Thymus (tissue), 14 donors: ENCODE measurements at places on chromosomes 3 and 15. TPM values are rescaled to one million over a fixed set of nuclear protein-coding genes. Genes with fewer than 3 reads are reported as not detected.

DNA sequence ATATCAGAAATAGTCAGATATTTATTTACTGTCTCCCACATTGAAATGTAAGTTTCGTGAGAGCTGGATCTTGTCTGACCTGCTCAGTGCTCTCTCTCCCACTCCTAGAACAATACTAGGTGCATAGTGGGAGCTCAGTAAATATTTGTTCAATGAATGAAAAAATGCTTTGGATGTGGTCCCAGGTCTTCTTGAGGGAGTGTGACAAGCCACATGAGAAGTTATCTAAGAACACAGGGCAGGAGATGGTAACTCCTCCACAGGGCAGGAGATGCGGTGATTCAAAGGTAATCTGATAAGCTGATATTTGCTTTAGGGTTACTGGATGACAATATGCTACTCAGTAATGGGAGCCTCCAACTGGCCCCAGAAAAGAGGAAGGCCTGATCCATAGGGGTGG is 25.8 kb upstream of the PLA2G4E start:
- no peak overlapping the region for H3K4me3 ChIP-seq
- H3K4me1 ChIP-seq: no peaks in the 10 kb centered on the region
- H3K27me3 ChIP-seq: no peaks in the 10 kb centered on the region
- no peak overlapping the region for H3K27ac ChIP-seq
- DNase-seq: no peak

- H3K4me1 ChIP-seq: no peaks in the 10 kb centered on the region
- H3K27me3 ChIP-seq: no peaks in the 10 kb centered on the region
- no peak for DNase-seq
- H3K27ac ChIP-seq: no peak overlapping the region
Measured at GRCh38 chr3:135165260-135165659, 370.2 kb downstream of the EPHB1 start.

- no peak for DNase-seq
- H3K27me3 ChIP-seq: no peaks in the 10 kb centered on the region
- no peak overlapping the region for H3K4me3 ChIP-seq
- no peak overlapping the region for H3K27ac ChIP-seq
- H3K4me1 ChIP-seq: no peaks in the 10 kb centered on the region
- H3K36me3 ChIP-seq: no peaks in the 10 kb centered on the region
Measured at GRCh38 chr15:95302809-95303208, 1027.7 kb upstream of the NR2F2 start.

DNA sequence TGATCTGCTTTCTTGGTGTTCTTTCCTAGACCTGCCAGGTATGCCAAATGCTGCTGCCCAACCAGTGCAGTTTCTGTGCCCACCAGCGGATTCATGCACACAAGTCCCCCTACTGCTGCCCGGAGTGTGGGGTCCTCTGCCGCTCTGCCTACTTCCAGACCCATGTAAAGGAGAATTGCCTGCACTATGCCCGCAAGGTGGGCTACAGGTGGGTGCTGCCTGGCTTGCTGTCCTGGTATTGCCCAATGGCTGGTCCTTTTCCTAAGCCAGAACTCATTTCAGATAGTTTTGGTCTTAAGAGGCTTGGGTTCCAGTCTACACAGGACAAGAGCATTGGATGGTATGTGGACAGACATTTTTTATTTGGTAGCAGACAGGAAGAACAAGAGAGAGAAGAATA is 26.5 kb upstream of the ALPK3 start:
- no peak overlapping the region for H3K27ac ChIP-seq
- no peak for DNase-seq
- no peaks in the 10 kb centered on the region for H3K27me3 ChIP-seq
- no peak overlapping the region for H3K4me3 ChIP-seq
- no peaks in the 10 kb centered on the region for H3K4me1 ChIP-seq

DNA sequence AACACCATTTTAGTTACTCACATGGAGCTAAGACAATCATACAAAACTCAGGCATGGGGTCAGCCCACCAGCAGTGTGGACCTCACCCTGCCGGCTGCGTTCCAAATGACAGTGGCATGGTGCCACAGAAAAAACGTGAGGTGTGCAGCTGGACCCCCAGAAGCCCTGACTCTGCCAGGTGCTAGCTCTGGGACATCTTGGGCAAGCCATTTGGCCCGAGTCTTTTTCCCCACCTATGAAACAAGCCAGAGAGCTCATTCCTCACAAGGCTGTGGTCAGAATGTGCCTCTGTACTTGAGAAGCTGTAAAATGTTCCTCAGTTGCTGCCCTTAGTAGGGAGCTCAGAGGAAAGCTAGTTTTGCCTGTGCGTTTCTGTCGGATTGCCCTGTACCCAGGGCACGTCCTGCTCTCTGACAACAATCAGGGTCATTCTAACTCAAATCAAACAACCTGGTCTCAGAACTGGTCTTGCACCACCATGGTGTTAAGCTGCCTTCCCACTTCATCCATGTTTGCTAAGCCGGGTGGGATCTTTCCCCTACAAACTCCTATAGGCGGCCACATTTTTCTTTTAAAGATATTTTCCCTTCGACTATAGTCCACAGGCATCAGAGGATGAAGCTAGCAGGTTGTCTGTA is 44.9 kb downstream of the LIPC start:
- no peaks in the 10 kb centered on the region for H3K36me3 ChIP-seq
- H3K4me3 ChIP-seq: no peak overlapping the region
- H3K4me1 ChIP-seq: peaks cover 66% of the 10 kb centered on the region
- no peaks in the 10 kb centered on the region for H3K27me3 ChIP-seq
- no peak overlapping the region for H3K27ac ChIP-seq
- DNase-seq: no peak

GRCh38 chr3:42742688-42743087 is 30.4 kb downstream of the CCDC13 start:
- DNase-seq: no peak
- H3K4me3 ChIP-seq: no peak overlapping the region
- H3K4me1 ChIP-seq: no peaks in the 10 kb centered on the region
- no peak overlapping the region for H3K27ac ChIP-seq
- H3K36me3 ChIP-seq: no peaks in the 10 kb centered on the region
- H3K27me3 ChIP-seq: no peaks in the 10 kb centered on the region

DNA sequence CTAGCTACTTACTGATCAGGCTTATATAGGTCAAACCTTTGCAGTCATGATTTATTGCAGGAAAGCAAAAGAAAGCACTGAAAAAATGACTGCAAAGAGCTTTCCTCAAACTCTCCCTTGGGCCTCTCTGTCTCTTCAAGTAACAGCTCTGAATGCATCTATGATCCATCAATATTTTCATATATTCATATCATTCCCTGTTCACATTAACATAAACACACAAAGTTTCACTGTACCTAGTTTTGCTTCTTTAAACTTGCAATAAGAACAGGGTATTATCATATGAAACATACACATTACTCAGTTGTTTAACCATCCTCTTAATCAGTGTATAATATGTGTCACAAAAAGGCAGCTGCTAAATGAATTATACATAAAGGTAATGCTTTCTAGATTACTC is 107.9 kb upstream of the ARL6 start:
- DNase-seq: no peak
- H3K4me1 ChIP-seq: no peaks in the 10 kb centered on the region
- H3K27me3 ChIP-seq: no peaks in the 10 kb centered on the region
- no peaks in the 10 kb centered on the region for H3K36me3 ChIP-seq
- H3K27ac ChIP-seq: no peak overlapping the region
- H3K4me3 ChIP-seq: no peak overlapping the region

DNA sequence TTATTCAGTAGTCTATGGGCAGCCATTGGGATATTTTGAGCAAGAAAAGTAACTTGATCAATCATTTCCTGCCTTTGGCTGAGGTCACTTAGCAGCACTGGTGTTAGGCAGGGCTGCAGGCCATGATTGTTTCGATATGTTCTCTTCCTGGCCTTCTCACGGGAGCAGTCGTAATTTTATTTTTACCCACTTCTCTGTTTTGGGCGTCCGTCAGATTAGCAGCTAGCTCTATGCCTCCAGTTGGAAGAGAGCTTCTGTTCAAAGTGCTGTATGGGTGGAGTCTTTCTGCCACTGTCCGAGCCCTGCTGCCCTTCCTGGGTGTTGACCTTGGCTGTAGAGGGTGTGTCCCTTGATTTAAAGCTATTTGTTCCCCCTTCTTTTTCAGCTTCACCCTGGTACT is 123.4 kb upstream of the ROPN1 start:
- H3K27me3 ChIP-seq: peaks cover 2% of the 10 kb centered on the region
- H3K4me1 ChIP-seq: no peaks in the 10 kb centered on the region

DNA sequence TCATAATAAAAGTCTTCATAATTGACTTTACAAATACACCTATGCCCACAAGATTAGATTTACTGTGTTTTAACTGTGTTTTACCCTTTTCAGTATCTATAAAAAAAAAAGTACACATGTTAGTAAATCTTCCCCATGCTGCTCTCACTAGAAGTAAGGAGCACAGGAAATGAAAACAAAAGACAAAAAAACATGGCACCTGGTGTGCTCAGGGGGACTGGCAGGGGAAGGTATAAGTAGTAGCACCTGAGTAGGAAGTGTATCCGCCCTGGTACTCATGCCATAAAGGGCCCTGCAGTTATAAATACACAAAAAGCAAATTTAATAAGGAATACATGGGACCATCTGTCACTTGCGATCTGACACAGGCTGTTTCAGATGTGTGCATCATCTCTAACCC is 8.9 kb upstream of the ALDH1A2 start:
- no peaks in the 10 kb centered on the region for H3K36me3 ChIP-seq
- H3K4me3 ChIP-seq: no peak overlapping the region
- H3K27me3 ChIP-seq: peaks cover 10% of the 10 kb centered on the region
- no peaks in the 10 kb centered on the region for H3K4me1 ChIP-seq
- no peak overlapping the region for H3K27ac ChIP-seq

GRCh38 chr15:68589783-68590710 is 11.3 kb downstream of the CORO2B start:
- no peak overlapping the region for H3K4me3 ChIP-seq
- H3K4me1 ChIP-seq: no peaks in the 10 kb centered on the region
- no peak for DNase-seq

DNA sequence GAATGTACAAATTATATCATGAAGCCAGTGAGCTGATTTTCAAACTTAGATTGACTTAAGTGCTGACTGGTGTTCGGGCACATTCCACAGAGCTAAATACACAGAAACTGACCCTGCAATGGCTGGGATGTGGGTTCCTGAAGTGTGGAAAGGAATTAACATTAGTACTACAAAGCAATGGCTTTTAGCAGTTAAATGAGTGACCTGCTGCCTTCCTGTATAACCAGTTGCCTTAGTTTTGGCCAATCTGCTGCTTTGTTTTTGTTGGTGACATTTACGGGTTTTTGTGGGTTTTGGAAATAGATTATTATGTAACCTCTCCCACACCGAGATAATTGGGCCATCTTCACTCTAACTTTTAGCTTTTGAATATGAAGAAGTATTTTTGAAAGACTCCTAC is 2.4 kb upstream of the SKIC8 start:
- no peak for DNase-seq
- no peak overlapping the region for H3K4me3 ChIP-seq
- H3K27ac ChIP-seq: no peak overlapping the region
- no peaks in the 10 kb centered on the region for H3K36me3 ChIP-seq

DNA sequence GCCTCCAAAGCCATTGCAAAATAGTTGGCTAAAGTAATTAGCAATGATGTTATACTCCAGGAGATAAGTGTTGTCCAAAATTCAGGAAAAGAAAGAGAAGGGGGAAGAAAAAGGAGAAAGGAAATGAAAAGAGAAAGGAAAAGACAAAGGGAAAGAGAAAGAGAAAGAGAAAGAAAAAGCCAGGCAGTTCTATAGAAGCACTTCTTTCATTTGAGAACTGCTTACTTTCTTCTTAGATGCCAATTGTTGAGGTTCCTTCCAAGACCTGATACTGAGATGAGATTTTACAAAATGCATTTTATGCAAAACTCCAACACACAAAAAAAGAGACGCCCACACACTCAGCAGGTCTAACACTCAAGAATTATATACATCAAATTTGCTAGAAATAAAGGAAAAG is 298.4 kb downstream of the KCNH8 start:
- no peaks in the 10 kb centered on the region for H3K4me1 ChIP-seq
- H3K36me3 ChIP-seq: no peaks in the 10 kb centered on the region
- H3K4me3 ChIP-seq: no peak overlapping the region
- no peaks in the 10 kb centered on the region for H3K27me3 ChIP-seq
- no peak for DNase-seq

DNA sequence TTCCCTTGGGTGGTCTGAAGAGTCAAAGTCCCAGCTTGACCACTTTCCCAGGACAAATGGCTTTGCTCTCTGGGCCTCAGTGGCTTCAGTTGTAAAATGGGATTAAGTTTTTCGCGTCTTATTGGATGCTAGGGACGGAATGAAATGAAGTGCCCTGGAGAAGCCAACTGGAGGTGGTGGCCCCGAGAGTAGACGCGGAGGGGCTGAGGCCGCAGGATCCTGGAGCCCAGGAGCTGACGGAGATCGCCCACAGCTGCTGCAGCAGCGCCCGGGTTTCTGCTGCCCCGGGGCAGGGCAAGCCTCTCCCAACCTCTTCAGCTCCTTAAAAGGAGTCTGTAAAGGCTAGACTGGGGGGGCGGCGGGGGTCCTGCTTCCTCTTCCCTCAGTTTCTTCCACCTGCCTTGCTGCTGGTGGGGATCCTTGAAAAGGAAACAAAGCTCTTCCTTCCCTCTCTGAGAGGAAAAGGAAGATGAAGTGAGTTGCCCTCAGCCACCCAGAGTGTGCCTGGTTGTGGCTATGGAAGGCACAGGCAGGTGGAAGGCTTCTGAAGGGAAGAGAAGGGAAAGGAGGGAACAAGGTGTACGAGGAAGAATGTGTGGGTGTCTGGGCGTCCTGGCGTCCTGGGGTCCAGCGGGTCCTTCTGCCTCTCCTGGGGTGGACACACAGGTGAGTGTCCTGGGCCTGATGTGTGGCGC is 967 bp upstream of the BNC1 start:
- peaks cover 72% of the 10 kb centered on the region for H3K27me3 ChIP-seq
- H3K4me3 ChIP-seq: no peak overlapping the region
- no peak for DNase-seq
- H3K36me3 ChIP-seq: no peaks in the 10 kb centered on the region
- H3K4me1 ChIP-seq: no peaks in the 10 kb centered on the region

GRCh38 chr15:52783929-52784798 is 6.0 kb downstream of the ONECUT1 start:
- peaks cover 86% of the 10 kb centered on the region for H3K27me3 ChIP-seq
- no peaks in the 10 kb centered on the region for H3K36me3 ChIP-seq
- H3K4me1 ChIP-seq: peaks cover 4% of the 10 kb centered on the region

The C3orf22 gene
- total RNA-seq: not detected

The C2CD4B gene
- total RNA-seq: 2.7 TPM

The ACKR2 gene
- total RNA-seq: 0.14 TPM

The CCR8 gene
- total RNA-seq: 1.8 TPM

The XCR1 gene
- 4.2 TPM for total RNA-seq

The ALS2CL gene
- total RNA-seq: 4.3 TPM

The ATP8B4 gene
- total RNA-seq: 3.5 TPM

The AP3S2 gene
- total RNA-seq: 30.3 TPM

The ADAMTSL3 gene
- 1.3 TPM for total RNA-seq
